ENCODE measurements at places on chromosomes 6 and 20.

DNA sequence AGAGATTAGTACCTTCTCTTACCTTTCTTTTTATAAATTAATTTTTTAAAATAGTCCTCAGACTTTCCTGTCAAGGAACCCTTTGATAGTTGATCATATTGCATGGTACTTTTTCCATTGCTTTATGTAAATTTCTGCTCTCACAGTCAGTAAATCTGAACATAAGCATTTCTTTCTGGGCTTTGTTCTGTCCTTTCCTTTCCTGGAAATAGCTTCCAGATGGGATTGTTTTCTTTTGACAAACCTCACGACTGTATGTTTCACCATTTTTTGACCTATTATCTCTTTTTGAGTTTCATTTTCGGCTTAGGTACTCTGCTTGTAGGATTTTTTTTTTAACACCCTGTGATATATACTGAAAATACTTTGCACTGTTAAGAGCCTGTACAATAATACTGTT lies 32.6 kb downstream of the UTRN start:
- no peak for DNase-seq

DNA sequence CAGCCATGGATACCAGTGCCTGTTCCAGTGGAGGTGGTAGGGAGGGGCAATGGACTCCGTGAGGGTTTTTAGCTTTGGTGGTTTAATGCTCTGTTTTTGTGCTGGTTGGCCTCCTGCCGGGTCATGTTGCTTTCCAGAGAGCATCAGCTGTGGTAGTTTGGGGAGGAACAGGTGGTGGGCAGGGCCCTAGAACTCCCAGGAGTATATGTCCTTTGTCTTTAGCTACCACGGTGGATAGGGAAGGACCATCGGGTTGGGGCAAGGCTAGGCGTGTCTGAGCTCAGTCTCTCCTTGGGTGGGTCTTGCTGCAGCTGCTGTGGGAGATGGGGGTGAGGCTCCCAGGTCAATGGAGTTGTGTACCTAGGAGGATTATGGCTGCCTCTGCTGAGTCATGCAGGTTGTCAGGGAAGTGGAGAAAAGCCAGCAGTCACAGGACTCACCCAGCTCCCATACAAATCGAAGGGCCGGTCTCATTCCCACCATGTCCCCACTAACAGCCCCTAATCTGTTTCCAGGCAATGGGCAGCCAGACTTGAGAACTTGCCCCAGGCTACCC lies 38.9 kb downstream of the MRAP2 start:
- DNase-seq = no peak

DNA sequence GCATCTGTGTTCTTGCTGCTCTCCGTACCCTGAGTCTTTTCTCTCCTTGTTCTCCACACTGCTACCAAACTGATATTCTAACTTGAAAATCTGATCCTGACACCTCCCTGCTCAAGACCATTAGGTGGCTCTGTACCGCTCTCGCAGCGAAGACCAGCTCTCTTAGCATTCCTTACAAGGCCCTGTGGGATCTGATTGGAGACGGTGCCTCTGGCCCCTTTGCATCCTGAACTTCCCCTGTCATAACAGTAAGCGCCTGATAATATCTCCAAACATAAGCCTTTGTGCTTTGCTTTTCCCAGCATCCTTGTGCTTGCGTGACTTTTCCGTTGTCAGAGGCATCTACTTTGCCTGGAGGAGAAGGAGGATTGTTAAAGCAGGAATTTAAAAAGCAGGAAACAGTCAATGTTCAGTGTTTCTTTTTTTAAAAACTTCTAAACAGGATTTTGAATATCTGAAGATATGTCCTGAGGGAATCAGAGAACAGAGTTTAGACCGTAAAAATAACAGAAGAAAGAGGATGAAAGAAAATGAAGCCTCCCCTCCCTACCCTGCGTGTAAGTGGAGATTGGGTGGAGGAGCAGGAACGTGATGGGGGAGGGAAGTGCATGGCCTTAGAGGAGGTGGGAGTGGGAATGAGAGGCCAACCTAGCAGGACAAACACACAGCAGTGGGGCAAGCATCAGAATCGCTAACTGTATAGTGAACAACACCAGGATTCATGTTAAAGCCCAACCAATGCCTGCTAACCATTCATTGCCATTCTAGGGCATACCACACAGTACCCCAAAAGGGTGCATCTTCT lies 89.2 kb upstream of the STMND1 start:
- no peak for DNase-seq

DNA sequence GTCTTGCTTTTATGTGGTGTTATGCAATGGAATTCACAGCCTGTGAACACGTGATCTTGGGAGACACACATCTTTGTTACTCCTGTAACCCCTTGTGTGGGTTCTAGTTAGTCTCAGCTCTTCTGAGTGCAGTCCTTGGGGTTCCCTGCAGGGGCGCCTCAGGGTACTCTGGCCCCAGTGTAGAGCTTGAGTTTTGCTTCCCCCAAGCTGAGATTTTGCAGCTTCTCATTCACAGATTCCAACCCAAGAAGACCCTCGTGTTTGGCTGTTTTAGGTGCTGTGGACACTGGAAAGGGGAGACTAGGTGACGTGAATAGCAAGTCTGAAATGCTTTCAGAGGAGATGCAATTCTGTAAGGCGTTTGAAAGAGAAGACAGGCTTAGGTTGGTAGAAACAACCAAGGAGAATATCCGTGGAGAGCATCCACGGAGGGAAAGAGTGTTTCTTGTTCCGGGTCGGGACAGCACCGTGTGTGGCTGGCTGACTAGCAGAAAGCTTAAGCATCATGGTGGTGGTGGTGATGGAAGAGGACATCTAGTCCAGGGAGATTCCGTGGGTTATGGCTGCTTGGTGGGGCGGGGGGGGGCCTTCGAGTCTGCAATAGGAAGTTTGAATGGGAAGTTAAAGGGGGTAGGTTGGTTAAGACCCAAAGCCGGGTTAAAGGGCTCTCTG lies 30.1 kb downstream of the DUSP22 start:
- no peak for DNase-seq

GRCh38 chr20:42270539-42270938 lies 652.4 kb upstream of the CHD6 start:
- no peak for DNase-seq

DNA sequence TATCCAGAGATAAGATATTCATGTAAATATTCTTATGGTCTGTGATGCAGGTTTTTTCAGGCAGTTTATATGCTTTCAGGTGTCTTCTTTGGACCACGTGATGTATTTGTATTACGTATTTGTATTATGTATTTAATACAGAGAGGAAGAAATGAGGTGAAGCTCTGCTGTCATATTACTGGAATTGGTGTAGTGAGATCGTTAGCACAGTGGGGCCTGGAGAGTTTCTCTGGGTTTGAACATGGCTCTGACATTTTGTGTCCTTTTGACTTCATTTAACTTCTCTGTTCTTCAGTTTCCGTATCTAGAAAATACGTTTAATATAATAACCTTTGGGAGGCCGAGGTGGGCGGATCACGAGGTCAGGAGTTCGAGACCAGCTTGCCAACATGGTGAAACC lies 1.6 kb upstream of the PRIM2 start:
- DNase-seq = no peak

GRCh38 chr6:117906958-117907600 lies at the start of gene SLC35F1:
TSS of gene SLC35F1 (plus strand) at chr6:117907264.
- DNase-seq = no peak

DNA sequence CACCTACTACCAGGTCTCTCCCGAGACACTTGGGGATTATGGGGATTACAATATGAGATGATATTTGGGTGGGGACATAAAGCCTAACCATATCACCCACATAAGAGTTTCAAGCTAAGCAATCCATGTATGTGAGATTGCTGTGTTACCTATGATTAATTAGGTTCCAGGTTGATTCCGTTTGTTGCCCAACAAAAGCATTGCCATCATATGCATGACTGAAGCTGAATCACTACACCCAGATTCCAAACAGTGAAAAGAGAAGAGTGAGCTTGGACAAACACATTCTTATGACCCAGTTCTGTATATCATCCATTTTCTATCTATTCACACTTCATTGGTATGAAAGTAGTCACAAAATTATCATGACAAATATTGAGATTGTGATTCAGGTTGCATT lies 952.5 kb upstream of the MAN1A1 start:
- DNase-seq = no peak

- DNase-seq = no peak
Measured at GRCh38 chr20:46850896-46851295, 43.7 kb upstream of the EYA2 start.

DNA sequence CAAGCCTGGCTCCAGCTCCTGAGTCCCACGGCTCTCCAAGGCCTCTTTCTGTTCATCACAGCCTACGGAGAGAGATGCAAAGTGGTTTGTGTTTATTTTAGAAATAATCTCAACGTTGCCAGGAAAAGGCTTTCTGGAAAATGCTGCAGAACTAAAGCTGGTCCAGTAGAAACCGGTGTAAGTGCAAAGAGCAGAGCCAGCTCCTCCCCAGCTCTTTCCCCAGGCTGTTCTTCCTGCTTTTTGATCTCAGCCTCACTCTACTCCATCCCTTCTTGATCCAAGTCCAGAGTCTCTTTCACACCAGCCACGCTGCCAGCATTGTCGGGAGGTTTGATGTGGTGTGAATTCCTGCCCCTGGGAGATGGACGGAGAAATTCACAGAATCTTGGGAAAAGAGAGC lies 69.8 kb downstream of the TMEM170B start:
- DNase-seq = no peak

DNA sequence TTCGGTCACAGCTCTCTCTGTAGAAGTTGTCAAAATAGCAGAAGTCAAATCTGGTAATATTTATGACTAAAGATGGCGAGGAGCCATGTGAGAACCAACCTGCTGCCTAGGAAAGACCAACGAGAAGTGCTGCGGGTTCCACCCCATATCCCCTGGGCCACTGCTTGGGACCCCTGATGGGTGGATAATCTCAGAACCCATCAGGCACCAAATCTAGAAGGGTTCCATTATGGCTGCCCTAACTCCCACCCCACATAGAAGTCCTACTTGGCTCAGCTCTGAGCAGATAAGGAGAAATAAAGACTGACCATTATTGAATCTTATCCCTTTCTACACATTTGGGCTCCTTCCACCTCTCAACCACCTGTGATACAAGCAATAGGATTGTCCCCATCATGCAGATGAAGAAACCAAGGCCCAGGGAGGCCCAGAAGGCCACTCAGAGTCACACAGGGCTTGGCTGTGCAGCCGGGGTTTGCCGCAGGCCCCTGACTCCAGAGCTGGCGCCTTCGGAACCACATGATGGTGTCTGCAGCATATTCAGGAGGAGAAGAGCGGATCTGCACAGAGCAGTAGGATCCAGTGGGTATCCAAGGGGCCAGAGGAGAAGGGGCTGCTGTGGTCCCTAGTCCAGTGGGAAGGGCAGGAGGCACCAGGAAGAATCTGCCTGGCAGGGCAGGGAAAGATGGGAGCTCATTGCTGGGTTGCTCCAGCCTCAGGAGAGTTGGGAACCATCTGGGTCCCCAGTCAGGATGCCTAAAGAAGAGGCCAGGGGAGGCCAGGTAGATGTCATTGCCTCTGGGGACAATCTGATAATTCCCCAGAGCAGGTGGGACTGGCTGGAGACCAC lies 9.6 kb upstream of the PCMTD2 start:
- no peak for DNase-seq

DNA sequence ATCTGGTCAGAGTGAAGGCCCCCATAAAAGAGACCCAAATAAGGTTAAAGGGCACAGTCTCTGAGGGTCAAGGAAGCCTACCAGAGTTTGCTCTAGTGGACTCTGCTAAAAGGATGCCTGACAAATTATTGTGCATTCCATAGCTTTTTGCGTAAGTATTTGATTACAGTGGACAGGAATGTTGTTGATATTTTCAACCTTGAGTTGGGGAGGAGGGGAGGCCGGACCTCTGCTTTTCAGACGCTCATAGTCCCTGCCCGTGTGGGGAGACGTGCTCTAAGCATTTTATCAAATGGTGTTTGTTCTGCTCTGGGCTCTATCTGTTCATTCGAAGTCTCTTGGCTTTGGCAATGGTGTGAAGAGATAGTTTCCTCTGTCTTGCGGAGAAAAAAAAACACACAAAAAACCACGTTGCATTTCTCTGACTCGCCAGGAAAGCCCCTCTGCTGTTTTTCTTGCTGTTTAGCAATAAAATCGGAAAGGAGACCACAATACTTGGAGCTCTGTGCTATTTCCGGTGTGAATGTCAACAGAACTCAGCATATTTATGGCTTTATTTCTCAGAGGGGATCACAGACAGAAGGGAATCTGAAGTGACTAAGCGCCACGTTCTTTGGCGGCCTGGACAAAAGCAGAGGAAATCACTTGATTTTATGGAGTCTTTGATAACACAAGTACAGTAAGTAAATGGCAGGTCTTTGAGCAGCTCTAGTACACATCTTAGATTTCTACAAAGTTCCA lies 159.8 kb downstream of the ZFP64 start:
- DNase-seq = no peak

DNA sequence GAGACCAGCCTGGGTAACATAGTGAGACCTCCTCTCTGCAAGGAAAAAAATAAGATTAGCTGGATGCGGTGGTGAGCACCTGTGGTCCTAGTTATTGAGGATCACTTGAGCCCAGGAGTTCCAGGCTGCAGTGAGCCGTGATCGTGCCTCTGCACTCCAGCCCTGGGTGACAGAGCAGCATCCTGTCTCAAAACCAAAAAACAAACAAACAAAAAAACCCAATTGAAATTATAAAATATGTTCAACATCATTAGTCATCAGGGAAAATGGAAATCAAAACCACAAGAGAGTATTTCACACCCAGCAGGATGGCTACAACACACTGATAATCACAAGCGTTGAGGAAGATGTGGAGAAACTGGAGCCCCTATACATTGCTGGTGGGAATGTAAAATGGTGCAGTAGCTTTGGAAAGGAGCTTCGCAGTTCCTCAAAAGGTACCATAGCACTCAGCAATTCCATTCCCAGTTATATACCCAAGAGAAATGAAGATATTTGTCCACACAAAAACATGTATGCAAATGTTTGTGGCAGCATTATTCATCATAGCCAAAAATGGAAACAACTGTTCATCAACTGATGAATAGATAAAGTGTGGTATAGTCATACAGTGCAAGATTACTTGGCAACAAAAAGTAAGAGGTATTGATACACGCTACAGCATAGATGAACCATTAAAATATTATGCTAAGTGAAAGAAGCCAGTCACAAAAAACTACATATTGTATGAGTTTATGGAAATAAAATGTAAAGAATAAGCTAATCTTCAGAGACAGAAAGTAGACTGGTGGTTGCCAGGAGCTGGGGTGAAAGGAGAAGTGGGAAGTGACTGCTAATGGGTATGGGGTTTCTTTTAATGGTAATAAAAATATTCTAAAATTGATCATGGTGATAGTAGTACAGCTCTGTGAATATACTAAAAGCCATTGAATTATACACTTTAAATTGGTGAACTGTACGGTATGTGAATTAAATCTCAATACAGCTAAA lies 38.7 kb upstream of the RIPOR2 start:
- no peak for DNase-seq
